Islet precursor cell (in vitro differentiated cells): ENCODE measurements at places on chromosomes 7 and 10.

GRCh38 chr7:137691566-137691965 lies 155.2 kb downstream of the DGKI start:
- DNase-seq: no peak

GRCh38 chr10:70536196-70536861 lies 57.8 kb downstream of the PALD1 start:
- no peak for DNase-seq

GRCh38 chr7:84117304-84117703 lies 77.3 kb downstream of the SEMA3A start:
- DNase-seq: no peak

- DNase-seq: no peak
These were observed 818.8 kb downstream of the GATA3 start for GRCh38 chr10:8873310-8873709.

DNA sequence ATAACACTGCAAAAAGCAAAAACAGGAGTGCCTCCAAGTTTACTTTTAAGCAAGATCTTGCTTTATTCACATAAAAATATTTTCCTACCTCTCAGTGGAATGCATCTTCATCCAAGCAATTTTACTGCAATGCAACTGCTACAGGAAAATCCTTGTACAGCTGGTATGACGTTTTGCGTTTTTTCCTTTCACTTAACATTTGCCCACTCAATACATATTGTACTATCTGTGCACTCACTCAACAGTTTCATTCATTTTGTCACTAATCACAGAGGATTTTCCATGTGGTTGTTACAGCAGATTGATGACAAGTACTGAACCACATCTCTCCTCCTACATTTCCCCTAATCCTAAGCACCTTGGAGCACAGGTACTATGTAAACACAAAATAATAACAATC lies 222.0 kb upstream of the IMMP2L start:
- DNase-seq: no peak

- no peak for DNase-seq
These were observed 121.9 kb downstream of the PAXIP1 start for GRCh38 chr7:154881026-154881425.

DNA sequence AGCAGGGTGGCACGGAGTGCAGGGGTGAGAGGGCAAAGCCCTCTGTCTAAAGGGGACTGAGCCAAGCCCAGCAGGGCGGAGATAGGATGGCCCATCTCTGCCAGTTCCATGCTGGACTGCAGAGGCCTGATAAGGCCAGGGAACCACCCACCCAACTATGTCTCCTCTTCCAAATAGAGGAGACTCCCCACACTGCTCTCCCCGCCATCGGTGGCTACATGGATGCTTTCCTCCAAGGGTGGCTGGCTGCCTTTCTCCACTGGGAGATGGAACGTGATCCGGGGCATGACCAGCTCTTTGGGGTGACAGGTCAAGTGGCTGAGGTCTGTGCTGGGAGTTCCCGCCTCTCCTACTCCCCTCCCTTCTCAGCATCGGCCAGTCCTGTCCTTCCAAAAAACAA lies 58.1 kb upstream of the MXI1 start:
- no peak for DNase-seq

DNA sequence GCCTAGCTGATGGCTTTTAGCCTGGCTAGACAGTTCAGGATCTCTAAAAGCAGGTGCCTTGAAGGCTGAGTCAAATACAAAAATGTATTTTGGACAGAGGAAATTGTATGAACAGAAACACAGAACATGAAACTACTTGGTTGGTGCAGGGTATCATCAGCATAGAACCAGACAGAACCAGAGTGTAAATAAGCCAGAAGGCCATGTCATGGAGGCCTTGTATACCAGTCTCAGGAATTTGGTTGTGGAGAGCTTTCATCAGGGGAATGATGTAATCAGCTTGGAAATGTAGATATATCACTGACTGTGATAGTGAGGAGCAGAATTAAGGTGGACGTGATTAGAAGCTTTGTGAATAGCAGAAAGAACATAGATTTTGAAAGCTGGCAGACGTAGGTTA lies 82.9 kb downstream of the CFTR start:
- DNase-seq: no peak

GRCh38 chr7:55249332-55249731 lies 115.8 kb upstream of the LANCL2 start:
- DNase-seq: peak; percentile 86

- no peak for DNase-seq
These were observed 43.8 kb downstream of the SMNDC1 start for GRCh38 chr10:110260746-110261477.

- no peak for DNase-seq
These were observed 16.6 kb downstream of the DNAJB9 start for GRCh38 chr7:108586274-108586710.

- DNase-seq: no peak
These were observed 14.8 kb upstream of the ZNF735 start for GRCh38 chr7:64192148-64192704.

DNA sequence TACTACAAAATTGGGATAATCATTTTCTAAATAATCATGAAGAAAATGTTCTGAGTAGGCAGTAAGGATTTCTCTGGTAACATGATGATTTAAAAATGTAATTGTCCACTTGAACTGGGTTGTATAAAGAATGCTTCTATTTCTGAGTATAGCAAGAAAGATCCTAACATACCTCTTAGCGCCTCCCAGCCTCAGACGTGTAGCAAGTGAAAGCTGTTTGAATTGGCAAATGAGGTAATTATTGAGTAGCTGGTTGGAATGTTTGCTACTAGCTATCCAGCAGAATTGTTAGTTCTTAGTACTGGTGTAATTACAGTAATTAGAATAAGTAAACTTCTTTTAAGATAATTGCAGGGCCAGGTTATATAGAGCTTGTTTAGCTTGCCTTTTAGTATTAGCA lies 47.9 kb downstream of the SEPTIN7 start:
- DNase-seq: no peak

GRCh38 chr10:119006451-119007210 lies 22.9 kb upstream of the NANOS1 start:
- peak; percentile 55 for DNase-seq

GRCh38 chr10:103555712-103556111 lies 62.2 kb downstream of the NEURL1 start:
- no peak for DNase-seq

DNA sequence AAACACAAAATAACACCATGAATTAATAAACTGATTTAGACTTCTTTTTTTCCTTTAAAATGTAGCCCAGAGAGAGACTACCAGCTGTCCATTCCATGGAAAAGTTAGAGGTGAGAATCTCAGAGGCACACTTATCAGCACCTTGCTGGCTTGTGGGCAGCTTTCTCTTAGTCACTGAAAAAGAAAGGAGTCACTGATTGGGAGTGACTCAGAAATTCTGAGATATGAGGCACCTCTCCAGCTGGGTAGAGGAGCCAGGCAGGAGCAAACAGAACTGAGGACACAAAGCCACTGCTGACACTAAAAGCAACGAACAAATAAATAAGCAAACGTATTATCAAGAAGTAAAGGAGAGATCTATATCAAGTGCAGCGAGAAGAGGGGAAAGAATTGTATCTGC lies 310.6 kb downstream of the PARD3 start:
- DNase-seq: peak; percentile 69
